Stimulated activated CD8-positive, alpha-beta memory T cell treated with anti-CD3 and anti-CD28 coated beads, Interleukin-4, amount 100 ng/mL, for 4 hours (primary cell): ENCODE measurements at places on chromosomes 3 and 15.

DNA sequence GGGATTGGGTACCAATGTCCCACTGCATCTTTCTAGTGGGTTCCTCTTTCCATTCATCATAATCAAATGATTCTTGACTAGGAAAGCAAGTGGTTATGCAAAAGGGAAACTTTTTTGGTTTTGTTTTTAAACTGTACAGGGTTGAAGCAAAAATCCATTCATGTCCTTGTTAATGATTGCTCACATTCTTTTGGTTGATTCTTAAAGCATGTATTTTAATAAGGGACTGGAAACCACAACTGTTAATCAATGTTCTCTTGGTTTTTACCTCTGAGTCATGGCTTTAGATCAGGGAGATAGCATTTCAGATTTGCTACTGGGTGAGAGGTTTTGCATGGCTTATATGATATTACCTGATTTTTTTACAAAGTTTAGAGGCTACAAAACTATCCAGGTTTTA lies 371.7 kb upstream of the RGMA start:
- no peak for DNase-seq

- no peak for DNase-seq
Observed at GRCh38 chr3:166810741-166811445, 569.2 kb downstream of the ZBBX start.

- DNase-seq: no peak
Observed at GRCh38 chr15:56788359-56788758, 55.0 kb upstream of the ZNF280D start.

GRCh38 chr3:47082519-47082918 lies 81.4 kb downstream of the SETD2 start:
- DNase-seq: no peak

DNA sequence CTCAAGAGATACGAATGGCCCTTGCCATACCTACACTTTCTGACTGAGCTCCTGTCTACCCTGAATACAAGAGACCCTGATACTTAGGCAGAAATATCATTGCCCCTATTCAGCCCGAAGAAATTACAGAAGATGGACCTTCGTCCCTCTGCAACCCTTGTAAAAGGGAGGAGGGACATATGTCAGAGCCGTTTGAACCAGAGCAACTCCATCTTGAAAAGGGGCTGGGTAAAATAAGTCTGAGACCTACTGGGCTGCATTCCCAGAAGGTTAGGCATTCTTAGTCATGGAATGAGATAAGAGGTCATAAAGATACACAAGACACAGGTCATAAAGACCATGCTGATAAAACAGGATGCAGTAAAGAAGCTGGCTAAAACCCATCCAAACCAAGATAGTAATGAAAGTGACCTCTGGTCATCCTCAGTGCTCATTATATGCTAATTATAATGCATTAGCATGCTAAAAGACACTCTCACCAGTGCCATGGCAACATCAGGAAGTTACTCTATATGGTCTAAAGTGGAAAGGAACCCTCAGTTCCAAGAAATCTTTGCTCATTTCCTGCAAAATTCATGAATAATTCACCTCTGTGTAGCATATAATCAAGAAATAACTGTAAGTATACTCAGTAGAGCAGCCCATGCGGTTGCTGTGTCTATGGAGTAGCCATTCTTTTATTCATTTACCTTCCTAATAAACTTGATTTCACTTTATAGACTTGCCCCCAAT lies 49.7 kb upstream of the GPD1L start:
- DNase-seq: no peak

- no peak for DNase-seq
Observed at GRCh38 chr15:40471808-40472150, 995 bp downstream of the CHST14 start.

- DNase-seq: no peak
Observed at GRCh38 chr3:36600404-36600803, 163.9 kb downstream of the DCLK3 start.

DNA sequence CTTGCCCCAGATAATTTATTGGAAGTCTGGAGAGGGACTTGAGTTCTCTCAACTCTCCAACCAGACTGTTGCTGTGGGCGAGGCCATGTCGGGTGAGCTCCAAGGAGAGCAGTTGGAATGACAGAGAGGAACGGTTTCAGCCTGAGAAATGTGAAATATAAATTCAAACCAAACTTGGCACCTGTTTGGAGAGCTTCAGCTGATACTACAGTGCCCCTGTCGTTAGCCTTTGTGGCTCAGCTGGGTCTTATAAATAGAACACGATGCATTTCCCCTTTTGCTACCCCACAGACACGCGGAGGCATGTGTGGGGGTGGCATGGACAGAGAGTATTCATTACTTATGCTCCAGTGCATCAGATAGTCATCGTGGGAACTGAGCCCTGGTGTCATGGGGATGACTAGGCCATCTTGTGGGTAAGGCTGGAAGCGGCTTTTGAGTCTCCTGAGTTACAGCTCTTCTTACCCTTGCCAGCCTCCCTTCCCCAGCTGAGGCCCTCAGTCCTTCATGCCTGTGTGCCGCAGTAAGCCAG lies 15.6 kb downstream of the SMAD3 start:
- DNase-seq: peak; percentile 24

DNA sequence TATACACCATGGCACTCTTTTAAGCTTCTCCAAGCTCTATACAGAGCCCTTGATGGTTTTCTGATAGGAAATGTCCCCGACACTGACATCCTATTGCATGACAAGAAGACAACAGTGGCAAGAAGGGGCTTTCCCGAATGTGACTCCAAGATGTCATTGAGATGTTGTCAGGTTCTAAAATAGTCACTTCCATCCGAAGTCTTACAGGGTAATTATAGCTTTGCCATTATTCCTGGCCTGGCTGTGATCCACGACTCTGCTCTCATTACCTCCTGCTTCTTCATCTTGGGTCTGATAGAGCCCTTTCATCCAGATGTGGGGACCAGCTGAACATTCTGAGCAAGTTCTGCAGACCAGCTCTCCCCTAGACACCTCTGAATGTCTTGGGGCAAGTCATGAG lies 40.6 kb upstream of the ADAMTS9 start:
- DNase-seq: no peak

DNA sequence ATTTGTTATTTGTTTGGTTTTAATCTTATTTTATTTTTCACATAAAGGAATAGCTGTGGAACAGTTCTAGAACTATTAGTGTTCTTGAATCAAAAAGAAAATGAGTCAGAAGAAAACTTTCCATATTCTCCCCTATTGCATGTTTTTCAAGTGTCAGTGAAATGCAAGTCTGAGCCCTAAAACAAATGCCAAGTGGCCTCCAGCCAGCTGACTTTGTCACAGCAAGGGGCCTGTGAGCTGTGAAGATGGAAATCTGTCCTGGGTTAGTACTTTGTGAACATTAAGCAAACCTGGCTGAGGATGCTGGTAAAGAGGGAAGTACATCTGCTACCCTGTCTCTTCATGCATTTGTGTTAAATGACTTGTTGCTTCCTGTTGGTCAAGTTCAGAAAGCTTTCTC lies 14.2 kb downstream of the LRRC49 start:
- no peak for DNase-seq

GRCh38 chr3:128515967-128516366 lies 23.0 kb upstream of the GATA2 start:
- no peak for DNase-seq

GRCh38 chr15:68439506-68439905 lies 7.5 kb upstream of the ITGA11 start:
- DNase-seq: no peak

GRCh38 chr3:112092496-112093179 lies 6.4 kb downstream of the C3orf52 start:
- DNase-seq: no peak

DNA sequence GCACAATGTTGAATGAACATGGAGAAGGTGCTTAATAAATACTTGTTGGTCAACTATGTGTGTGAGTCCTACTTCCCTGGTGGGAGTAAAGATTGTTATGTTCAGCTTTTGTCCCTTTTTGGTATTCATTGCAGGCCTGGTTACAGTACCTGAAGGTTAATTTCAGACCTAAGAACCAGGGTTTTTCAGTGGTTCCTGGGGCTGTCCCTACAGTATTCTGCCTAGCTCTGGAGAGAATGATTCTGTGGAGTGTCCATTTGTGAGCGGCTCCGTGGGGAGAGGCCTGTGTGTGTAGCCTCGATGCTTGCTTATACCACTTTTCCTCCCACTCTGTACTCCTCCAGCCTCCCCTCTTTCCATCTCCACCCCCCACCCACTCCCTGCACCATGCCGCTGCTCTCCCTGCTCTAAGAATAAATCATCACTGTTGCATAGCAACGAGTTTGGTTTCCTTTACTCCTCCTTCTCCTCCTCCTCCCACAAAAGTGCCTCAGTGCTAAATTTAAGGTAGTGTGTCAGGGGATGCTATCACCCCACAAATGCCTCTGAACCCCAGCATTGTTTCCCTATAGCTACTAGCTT lies 150.6 kb upstream of the ROPN1 start:
- no peak for DNase-seq
